ENCODE measurements at places on chromosomes 2 and 18. TPM values are rescaled to one million over a fixed set of nuclear protein-coding genes. Genes with fewer than 3 reads are reported as not detected.

DNA sequence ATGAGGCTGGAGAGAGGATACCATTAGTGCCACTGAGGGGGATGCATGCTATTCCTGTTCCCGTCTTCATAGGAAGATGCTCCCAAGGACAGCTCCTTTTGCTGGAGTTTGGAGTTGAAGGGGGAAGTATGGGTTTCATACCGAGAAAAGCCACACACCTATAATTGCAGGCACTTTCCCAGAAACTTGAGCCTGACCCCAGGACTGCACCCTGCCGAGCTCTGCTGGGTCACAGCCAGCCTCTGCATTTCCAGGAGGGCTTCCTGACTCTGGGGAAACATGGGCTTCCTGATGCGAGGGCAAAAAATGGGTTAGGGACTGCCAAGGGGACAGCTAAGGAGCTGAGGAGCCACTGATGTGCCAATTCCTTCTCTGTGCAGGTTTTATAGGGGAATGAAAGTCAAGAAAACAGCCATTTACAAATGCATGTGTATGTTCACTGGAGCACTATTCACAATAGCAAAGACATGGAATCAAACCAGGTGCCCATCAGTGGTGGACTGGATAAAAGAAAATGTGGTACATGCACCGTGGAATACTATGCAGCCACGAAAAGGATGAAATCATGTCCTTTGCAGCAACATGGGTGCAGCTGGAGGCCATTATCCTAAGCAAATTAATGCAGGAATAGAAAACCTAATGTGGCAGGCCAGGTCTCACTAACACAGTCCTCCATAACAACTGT lies 104.5 kb downstream of the ACAA2 start:
- DNase-seq, result no peak

DNA sequence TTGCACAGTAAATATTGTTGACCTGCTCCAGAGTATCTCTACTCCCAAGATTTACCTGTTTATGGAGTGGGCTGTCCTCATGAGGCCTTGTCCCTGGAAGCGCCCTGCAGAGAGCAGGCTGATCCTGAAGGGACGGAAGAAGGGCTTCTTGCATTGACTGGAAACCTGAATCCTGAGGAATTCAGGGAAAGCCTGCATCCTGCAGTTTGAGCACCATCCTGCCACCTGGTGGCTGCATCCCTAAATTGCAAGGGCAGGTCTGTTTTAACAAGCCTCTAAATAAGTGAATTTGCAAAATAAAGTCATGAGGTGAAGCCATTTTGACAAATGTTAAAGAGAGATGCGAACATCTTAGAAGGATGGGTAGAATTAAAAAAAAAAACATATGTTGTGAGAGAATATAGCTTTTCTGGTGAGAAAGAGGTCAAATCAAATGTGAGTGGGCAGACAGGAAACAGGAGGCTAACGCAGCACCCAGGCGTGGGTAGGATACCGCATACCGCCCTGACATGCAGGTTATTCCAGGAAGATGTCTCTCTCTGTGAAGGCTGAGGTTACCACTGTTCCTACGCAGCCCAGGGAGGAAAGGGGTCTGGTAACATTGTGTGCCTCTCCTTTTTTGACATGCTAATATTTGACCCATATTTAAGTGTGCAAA lies 754.9 kb downstream of the RNF144A start:
- peak; percentile 85 for DNase-seq

DNA sequence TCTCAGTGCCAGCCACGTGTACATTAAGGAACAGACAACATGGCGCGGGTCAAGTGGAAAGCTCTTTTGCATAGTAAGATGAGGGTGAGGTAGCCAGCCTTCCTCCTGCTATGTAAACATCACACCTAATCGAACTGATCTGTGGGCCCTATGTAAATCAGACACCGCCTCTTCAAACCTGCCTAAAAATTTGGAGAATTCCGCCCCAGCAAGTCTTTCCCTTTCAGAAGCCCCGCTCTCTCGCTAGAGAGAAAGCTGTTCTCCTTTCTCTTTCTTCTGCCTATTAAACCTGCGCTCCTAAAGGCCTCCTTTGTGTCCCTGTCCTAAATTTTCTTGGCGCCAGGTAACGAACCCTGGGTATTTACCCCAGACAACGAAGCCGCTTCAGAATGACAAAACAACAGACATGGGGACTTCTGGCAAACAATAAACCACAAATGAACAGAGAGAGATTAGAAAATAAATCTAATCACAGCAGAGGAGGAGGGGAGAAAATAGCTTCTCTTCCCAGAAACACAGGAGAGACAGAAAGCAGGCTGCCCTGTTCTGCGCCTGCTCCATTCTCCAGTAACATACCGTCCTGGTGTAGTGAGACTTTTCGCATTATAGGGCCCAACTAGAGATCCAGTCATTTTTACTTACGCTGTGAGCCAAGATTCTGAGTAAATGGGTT lies 31.9 kb upstream of the CYP1B1 start:
- DNase-seq, result no peak

DNA sequence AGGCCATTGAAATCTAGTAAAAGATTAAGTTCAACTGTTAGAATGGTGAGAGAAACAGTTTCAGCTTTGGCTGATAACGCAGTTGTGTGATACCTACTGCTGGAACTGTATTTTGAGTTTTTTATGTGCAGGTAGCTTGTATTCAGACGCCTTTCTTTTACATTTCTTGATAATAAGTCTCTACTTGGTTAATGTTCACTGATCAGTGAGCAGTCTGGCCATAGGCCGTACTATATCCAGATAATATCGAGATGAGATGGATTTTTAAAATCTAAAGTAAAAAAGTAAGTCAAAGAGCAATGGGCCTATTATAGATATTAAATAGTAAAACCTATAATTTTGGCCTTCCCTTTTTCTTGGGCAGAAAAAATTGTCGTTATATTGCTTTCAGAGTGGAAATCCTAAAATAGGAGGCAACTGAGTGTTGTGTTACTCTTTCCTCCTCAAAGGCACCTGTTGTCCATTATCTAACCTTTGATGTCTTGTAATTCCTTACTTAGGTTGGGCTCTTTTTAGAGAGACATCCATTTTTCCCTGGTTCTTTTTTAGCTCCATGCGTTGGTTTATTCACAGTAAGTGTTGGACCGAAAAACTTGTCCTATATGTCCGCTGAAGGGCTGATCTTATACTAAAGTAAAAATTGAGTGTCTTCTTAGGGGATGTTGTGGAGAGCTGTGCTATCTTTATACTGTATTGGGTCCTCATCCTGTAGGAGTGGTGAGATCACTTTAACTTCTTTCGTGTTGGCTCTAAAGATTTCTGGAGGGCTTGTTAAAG lies 1.7 kb downstream of the EML4 start:
- DNase-seq, result no peak

GRCh38 chr2:42826231-42826630 lies 33.8 kb upstream of the HAAO start:
- DNase-seq, result no peak

DNA sequence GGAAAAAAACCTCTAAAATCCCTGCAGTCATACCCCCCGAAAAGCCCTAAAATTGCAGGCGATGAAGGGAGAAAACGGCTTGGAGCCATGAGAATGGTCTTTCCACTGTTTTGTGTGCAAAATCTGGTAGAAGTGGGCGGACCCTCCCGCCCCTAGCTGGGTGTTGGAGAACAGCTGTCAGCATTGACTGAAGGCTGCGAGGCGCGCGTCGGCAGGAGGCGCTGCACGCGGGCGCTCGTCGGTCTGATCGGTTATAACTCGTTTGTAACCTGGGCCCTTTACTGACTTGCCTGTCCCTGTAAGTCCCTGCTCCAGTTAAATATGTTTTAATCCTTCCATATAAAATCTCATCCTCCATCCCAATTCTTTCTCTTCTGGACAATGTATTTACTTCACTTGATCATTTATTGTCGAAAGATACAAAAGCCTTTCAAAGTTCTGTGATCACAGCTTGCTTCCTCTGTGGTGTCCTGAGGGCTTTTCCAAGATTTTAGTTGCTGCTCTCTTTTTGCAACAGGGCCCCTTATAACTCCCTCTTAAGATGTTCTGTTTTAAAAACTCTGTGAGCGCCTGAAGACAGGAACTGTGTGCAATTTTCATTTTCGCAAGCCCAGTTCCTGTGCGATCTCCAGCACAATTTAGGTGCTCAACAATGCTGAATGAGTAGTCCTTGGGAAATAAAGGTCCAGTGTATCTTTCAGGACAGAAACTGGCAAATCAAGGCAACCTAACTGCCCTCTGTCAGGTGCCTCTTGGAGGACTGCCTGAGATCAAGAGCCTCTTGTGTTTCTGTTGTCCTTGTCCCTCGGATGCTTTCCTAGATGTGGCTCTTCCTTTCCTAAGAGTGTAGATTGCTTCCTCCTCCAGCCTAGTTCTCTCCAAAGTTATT lies 918 bp upstream of the HNRNPLL start:
- peak; percentile 91 for DNase-seq

DNA sequence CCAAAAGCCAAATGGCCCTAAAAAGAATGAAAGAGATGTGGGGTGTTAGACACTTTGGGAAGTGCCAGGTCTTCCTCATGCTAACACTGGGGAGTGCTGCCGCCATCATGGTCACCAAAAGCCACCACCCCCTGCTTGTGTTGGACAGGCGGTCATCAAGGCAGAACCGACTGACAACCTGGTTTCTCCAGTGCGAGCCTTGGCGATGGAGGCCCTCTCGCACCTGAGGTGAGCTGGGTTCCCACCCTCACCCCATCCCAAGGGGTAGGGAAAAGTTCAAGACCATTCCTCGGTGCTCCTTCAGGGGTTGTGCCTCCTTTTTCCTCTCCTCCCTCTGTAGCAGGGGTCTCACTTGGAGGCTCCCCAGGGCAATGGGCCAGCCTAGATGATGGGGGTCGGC lies 33.6 kb downstream of the MROH2A start:
- no peak for DNase-seq

DNA sequence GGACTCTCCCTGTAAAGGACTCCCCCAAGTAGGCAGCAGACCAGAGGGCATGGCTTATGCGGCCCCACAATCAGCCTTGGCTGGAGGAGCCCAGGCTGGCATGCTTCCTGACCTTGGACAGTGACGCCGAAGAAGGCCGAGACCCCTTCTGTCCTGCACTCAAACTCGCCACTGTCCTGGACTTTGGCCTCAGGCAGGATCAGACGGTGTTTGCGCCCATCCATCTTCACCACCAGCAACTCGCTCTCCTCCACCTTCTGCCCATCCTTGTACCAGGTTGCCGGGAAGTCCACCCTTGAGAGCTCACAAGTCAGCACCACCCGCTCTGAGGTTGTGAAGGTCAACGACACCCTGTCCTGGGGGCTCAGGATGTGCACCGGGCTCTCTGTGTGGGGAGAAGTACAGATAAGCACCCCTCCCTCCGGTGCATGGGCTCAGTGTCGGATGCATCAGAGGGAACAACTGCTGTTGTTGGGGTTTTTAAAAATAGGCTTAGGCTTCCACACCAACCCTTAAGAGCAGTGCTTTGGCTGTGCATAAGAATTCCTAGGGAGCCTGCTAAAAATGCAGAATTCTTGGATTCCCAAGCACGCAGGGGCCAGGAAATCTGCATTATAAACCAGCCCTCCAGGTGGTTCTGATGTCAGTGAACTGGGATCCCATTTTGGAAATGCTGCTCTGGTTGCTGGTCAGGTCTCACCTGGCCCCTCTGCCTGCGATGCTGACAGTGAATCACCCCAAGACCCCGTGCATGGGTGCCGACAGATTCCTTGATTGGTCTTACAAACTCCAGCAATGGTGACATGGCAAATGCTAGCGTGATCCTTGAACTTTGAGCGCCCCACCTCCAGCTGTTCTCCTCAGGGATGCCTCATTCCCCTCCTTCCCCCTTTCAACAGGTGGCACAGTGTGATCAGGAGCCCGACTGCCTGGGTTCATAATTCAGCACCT lies 5.9 kb downstream of the OBSL1 start:
- DNase-seq, result no peak

DNA sequence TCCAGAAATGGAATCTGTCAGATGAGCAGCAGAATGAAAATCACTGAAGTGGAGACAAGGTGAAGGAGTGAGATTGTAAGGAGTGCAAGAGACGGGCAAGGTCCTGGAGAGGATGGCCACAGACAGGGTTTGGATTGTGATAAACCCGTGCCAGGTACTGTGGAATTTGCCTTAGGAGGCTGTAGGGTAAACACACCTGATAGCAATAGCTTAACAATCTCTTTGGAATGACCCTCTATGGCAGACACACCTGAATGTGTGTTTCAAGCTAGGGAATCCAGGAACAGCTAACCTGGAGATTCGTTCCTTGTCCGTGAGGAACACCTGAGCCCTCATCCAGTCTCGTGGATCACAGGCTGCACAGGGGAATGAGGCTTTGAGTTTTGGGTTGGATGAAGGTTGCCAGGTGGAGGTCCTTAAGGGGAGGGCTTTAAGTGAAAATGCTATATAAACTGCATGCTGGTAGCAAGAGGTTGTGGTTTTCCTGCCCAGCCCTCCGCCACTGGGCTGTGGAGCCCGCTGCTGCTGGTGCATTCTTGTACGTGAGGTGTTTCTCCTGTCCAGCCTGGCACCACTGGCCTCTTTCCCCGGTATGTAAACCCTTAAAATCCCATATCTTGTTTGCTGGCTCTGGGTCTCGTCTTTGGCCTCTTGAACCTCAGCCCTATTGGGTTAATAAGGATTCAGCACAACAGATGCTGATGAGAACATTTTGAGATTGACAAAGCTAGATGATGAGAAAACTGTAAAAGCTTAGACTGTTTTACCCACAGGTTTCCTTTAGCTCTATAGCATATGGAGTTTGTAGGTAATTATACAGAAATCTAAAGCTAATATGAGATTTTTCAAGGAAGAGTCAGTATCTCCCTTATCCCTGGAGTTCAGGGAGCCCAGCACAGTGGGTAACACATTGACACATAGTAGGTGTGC lies 117.9 kb downstream of the ARHGAP15 start:
- peak; percentile 50 for DNase-seq

DNA sequence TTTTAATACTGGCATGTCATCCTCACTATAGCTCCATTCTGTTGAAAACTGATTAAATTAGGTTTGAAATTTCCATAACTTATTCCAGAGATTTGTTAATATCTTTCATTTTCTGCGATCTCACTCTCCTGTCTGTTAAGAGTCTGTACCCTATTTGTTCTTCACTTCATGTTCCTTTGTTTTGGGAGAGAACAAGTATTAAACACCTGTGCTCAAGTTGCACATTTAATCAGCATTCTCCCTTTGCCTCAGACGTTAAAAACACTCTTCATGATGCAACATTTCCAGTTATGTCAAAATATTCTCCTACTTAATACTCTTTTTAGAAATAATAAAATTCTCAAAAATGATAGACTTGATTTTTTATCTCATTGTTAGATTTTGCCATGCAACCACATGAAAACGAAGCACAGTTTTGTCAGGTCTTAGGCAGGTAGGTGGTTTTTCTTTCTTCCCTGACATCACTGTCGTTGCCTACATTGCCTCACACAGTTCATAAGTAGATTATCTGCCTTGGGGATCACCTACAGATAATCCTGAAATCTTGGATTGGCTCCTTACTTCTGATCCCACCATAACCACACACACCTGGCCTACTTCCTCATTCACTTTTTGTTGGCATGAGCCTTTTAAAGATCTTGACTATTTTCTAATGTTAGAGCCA lies 109.9 kb downstream of the GAREM1 start:
- no peak for DNase-seq

GRCh38 chr18:68314403-68314802 lies 400.5 kb downstream of the TMX3 start:
- no peak for DNase-seq

- DNase-seq, result no peak
Observed at GRCh38 chr2:68559692-68560091, 83.7 kb upstream of the PROKR1 start.

GRCh38 chr2:1593371-1594122 lies 150.8 kb downstream of the PXDN start:
- DNase-seq, result no peak

- DNase-seq, result no peak
Observed at GRCh38 chr18:22213333-22213973, 44.1 kb downstream of the GATA6 start.

- DNase-seq, result no peak
Observed at GRCh38 chr2:190119923-190120590, 57.5 kb upstream of the MSTN start.

GRCh38 chr2:44934983-44935728 lies 6.3 kb upstream of the SIX3 start:
- DNase-seq, result no peak

The TEX44 gene
- not detected for total RNA-seq

The ZNF396 gene
- total RNA-seq, result 0.38 TPM
